ENCODE measurements at places on chromosomes 7 and 10.

DNA sequence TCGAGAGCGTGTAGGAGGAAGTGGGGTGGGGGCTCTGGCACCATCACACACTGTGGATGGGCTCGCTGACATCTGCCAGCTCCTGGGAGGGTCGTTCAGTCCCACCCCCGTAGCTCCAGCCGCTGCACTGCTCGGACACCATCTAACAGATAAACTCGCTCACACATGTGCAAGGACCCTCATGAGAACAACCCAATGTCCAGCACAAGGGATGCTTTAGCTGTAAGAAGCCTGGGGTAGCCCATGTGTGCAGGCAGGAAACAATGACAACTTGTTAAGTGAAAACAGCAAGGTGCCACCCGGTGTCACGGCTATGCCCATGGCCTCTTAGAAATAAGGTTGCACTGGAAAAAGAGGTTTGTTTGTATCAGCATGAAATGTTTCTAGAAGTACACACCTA, 14.1 kb downstream of the OGDHL start:
- DNase-seq = no peak

DNA sequence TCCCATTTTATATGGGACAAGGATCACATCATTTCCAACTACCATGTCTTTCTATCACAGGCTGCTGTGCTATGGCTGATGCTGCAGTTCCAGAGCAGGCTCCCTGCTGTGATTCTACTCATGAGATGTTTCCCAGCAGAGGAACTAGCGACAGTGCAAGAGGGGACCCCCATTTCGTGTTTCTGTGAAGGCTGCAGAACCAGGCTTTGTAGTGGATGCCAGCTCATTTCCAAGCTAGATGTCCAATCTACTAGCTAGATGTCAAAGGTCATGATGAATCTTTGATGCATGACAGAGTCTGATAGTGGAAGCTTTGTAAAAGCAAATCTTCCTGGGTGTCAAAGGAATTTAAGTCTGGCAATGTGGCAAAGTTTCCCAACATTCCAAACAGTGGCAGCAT, 21.2 kb upstream of the MYO3A start:
- no peak for DNase-seq

DNA sequence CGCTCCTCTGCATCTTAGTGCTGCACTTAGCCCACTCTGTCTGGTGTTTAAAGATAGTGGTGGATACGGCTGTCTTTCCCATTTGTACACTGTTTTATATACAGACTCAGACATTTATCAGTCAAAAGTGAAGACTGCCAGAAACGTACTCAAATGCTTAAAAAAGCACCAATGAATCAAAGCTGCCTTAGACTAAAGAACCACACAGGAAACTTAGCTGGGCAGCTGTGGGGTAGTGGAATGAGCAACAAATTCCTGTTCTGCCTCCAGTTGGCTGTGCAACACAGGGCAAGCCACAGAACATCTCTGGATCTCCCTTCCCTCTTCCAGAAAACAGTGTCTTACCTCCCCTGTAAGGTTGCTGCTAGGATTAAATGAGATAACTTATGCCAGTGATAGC, 76.0 kb downstream of the ATXN7L1 start:
- no peak for DNase-seq

DNA sequence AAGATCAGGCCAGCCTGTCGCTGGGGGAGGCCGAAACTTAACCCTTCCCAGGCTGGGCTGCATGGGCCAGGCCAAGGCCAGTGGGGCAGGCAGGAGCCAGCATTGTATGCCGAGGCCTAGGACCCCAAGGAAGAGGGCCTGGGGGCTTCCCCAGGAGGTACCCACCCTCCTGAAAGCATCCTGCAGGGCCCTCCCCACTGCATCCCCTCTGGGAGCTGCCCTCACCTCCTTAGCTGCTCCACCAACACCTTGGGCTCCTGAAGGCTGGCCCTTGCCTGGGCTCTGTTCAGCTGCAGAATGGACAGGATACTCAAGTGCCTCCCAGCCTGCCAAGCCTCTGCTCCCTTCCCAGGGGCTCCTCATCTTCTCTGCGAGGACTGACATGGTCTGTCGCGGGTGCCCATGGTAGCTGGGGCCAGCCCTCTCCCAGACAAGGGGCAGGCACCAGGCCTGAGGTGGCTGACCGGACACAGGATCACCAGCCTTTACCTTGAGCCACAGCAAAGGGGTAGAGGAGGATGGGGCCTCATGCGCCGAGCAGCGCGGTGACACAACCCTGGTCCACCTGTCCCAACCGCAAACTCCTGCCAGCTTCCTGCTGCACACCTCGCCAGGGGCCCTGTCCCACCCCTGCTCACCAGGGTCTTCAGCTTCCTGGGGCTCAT, 94.2 kb downstream of the MICALL2 start:
- no peak for DNase-seq
